ENCODE measurements at places on chromosomes 1 and 21. TPM values are rescaled to one million over a fixed set of nuclear protein-coding genes. Genes with fewer than 3 reads are reported as not detected.

DNA sequence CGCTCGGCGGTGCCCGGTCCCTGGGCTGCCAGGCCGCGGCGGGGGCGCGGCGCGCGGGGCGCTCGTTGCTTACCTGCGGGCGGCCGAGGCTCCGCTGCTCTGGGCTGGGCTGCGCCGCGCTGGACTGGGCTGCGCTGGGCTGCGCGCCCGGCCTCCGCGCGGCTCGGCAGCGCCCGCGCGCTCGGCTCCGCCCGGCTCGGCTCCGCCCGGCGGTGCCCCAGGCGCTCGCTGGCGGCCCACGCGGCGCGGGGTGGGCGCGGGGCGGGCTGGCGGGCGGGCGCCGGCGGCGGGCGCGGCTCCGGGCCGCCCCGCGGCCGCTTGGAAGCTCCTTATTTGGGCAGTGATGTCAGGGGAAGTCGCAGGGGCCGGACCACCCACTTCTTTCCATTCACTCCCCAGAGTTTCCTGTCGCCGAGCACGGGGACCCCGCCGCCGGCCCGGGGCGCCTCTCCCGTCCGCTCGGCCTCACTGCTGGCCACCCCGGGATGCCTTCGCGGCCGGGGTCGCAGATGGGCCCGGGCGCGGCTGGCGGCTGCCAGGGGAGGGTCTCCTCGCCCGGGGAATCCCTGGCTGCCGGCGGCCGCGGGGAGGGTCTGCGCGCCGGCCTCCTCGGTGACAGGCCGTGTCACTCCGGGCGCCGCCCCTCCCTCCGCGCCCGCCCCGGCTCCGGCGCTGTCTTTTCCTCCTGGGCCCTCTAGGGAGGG lies 177.7 kb upstream of the EDN2 start:
- H3K36me3 ChIP-seq: no peaks in the 10 kb centered on the region
- DNase-seq: peak; percentile 31
- H3K4me1 ChIP-seq: peaks cover 18% of the 10 kb centered on the region
- no peak overlapping the region for H3K27ac ChIP-seq
- H3K4me3 ChIP-seq: peak overlapping the region; percentile 49

RGSL1 gene
- 0.11 TPM for total RNA-seq

ILDR2 gene
- 27.6 TPM for total RNA-seq

- H3K27ac ChIP-seq: no peak overlapping the region
- DNase-seq: no peak
- no peaks in the 10 kb centered on the region for H3K4me1 ChIP-seq
- no peaks in the 10 kb centered on the region for H3K36me3 ChIP-seq
- no peaks in the 10 kb centered on the region for H3K27me3 ChIP-seq
- no peak overlapping the region for H3K4me3 ChIP-seq
These were observed 20.4 kb downstream of the C4BPA start for GRCh38 chr1:207124389-207124788.

DNA sequence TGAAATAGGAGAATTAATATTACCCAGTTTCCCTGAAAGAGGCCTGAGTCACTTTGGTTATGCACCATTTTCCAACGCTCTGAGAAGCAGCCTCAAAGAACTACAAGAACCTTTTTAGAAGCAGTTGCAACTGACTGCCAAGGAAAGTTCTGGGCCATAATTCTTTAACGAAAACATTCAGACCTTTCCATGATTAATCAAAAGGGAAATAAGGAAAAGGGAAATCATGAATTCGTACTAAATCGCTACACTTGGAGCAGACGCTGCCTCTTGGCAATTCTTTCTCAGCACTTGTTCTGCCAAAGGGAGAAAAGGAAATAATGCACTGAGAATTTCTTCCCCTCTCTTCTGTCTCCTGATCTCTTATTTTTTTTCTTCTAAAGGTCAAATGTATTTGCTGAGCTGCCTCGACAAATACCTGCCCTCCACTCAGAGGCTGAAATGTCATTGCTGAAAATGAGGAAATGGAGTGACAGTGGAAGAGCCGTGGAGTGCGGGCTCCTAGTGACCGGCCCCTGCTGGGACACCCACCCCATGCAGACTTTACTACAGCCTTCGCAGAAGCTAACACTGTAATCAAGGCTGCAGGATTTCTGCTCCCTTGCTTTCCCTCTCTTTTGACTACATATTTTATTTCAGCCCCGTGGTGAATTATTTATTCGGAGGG lies 67.9 kb upstream of the GALNT2 start:
- no peaks in the 10 kb centered on the region for H3K36me3 ChIP-seq
- no peak overlapping the region for H3K4me3 ChIP-seq

All from spinal cord (tissue), 10 donors.